ENCODE measurements at places on chromosomes 5 and 9.
A peak's percentile ranks its signal among the peaks of the same experiment; 100 is the strongest.

DNA sequence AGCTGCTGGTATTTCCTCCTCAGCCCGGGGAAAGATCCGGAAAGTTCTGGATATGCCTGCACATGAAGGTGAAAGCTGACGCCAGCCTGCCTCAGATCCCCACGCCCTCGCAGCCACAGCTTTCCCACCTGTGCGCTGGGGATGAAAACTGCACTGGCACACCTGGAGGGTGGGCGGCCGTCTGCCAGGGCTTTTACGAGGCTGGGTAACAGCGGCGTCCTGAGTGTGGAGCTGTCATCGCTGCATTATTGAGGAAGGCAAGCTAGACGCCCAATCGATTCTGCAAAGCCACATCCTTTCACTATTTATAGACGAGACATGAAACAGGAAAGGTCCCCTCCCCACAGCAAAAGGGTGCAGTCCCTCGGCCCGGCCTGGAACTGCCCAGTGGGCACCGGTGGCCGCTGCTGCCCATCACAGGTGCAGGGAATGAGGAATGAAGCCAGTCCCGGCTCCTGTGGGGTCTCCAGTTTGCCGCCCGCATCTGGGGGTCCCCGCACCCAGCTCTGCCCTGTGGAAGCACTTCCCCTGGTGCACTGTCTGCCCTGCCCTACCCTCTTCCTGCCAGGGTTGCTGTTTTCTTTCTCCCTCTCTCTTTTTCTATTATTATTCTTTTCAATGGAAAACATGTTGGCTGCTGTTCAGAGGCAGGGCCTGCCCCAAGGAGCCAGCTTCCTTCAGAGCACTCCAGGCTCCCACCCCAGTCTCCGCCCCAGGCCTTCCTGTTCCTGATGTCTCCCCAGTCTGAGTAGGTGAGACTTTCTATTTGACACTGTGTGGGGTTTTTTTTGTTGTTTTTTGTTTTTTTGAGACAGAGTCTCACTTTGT lies 7.0 kb downstream of the NOTCH1 start:
- DNase-seq = peak; percentile 67

DNA sequence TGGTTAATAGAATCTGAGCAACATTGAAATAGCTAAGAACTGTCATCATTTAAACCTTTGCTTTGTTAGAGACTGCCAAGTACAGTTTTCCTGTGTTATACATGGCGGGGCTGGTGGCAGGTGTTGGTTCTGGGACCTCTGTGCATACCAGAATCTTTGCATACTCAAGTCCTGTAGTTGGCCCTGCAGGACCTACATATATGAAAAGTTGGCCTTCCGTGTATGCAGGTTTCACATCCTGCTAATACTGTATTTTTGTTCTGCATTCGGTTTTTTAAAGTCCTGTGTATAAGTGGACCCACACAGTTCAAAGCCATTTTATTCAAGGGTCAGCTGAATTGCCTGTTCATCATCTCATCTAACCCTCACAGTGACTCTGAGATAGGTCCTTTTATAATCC lies 36.4 kb downstream of the LARP1 start:
- no peak for DNase-seq

- DNase-seq = peak; percentile 38
Measured at GRCh38 chr9:120935383-120935857, 8.8 kb upstream of the TRAF1 start.

GRCh38 chr5:67807439-67807888 lies 408.1 kb upstream of the PIK3R1 start:
- DNase-seq = no peak

- DNase-seq = no peak
Measured at GRCh38 chr5:111779260-111779921, 22.4 kb upstream of the NREP start.

- no peak for DNase-seq
Measured at GRCh38 chr9:14902561-14902960, 7.7 kb downstream of the FREM1 start.

DNA sequence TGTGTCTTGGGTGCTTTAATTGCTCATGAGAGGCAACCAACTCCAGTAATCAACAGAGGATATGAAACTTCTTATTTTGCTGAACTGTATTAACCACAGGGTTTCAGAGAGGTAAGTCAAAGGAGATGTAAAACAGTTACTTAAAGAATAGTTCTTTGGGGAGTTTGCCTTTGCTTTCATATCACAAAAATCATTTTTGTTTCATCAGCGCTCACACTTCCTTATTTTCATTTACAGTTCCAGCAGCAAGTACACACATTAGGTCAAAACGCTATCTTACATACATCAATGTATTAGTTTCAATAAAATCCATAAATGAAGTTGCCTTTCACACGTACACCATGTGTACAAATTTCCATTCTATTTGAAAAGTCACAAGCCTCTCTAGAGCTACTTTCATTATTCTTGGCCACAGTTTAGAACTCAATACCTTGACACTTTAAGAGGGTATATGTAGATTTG lies 50.1 kb downstream of the ST8SIA4 start:
- peak; percentile 23 for DNase-seq

- no peak for DNase-seq
Measured at GRCh38 chr5:78706825-78707224, 58.3 kb upstream of the LHFPL2 start.

DNA sequence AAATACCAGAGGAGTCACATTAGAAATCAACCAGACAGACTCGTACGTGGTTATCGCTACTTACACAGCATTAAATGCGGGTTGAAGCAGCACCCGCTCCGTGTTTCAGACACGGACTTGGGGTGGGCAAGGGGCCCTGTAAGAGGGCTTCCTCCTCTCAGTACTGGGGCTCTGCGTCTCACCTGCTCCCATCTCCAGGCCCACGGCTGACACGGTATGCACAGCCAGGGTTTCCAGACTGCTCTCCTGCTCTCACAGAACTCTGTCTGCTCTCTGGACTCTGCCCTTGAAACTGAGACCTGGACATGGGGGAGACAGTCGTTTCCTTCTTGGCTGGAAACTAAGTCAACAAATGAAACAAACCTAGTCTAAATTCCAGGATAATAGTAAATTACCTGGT lies 24.7 kb upstream of the RASGEF1C start:
- DNase-seq = no peak

- DNase-seq = no peak
Measured at GRCh38 chr5:166320920-166321480, 1970.4 kb upstream of the WWC1 start.

DNA sequence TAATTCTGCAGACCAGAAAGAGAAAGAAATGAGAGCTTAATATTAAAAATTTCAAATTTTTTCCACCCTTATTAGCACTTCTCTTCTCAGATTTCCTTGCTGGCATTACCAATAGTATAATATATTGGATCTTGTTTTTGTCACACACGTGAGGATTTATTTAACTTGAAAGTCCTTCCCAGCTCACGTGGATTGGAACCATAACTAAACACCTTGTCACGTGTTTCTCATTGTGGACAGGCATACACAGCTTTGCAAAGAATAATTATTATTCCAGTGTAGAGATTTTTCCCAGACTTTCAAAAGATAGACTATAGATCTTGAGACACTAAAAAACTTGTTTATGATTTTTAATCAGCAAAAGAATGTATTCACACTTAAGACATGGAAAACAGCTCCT lies 123.8 kb upstream of the LPAR1 start:
- no peak for DNase-seq

DNA sequence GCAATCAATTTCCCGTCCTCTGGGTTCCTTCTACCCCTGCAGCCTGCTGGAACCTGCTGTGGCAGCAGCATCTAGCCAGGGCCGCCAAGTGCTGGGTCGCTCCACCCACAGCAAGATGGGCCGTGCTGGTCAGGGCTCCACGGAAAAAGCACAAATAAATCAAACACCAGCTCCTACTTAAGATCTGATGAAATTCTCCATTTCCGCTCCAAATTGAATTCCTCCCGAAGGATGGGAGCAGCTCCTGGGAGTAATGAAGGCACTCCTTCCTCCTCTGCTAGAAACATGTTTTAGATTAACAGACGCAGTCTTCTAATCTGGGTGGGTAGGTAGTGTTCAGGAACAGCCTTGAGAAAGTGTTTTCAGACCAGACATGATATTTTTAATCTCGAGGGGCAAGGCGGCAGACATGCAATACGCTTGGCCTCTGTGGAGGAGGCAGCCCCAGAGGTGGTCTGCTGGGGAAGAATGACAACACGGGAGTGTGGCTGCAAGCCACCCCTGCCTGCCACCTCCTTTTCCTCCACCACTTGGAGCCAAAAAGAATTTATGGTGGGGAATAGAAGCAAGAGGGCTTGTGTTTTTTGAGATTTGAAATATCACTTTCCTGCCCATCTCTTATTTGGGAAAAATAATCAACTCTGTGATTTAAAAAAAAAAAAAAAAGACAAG lies 194.1 kb downstream of the AOPEP start:
- no peak for DNase-seq

- no peak for DNase-seq
Measured at GRCh38 chr5:136734628-136735027, 369.3 kb upstream of the TRPC7 start.

GRCh38 chr5:139417214-139417613 lies 13.3 kb upstream of the SPATA24 start:
- no peak for DNase-seq

DNA sequence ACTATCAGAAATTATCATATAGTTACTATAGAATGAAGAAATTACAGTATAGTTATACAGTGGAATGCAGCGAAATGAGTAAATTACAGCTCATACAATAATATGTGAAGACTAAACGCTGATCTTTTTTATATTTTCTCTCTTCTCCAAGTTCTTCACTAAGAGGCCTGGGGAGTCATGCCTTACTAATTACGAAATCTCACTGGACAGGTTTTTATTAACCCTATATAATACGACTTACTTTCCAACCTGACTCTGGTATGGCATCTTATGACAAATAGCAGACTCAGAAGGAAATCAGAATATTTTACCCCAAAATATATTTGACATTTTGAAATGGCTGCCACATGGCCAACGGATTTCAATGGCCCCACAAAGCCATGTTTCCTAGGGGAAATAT lies 9.1 kb downstream of the CARNMT1 start:
- no peak for DNase-seq

- DNase-seq = no peak
Measured at GRCh38 chr5:88063813-88064212, 204.8 kb downstream of the TMEM161B start.

DNA sequence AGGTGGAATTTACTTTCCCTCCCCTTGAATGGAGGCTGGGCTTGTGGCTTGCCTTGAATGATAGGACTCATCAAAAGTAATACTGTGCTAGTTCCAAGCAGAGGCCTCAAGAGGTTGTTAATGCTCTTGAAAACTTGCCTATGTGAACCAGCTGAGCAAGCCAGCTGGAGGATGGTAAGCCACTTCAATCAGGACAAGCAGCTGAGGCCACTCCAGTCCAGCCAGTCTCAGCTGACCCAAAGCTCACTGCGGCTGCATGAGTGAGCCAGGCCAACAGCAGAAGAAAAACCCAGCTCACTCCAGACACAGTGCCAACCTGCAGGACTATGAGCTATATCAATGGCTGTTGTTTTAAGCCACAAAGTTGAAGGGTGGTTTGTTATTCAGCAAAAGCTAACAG lies 182.8 kb downstream of the MCTP1 start:
- no peak for DNase-seq

DNA sequence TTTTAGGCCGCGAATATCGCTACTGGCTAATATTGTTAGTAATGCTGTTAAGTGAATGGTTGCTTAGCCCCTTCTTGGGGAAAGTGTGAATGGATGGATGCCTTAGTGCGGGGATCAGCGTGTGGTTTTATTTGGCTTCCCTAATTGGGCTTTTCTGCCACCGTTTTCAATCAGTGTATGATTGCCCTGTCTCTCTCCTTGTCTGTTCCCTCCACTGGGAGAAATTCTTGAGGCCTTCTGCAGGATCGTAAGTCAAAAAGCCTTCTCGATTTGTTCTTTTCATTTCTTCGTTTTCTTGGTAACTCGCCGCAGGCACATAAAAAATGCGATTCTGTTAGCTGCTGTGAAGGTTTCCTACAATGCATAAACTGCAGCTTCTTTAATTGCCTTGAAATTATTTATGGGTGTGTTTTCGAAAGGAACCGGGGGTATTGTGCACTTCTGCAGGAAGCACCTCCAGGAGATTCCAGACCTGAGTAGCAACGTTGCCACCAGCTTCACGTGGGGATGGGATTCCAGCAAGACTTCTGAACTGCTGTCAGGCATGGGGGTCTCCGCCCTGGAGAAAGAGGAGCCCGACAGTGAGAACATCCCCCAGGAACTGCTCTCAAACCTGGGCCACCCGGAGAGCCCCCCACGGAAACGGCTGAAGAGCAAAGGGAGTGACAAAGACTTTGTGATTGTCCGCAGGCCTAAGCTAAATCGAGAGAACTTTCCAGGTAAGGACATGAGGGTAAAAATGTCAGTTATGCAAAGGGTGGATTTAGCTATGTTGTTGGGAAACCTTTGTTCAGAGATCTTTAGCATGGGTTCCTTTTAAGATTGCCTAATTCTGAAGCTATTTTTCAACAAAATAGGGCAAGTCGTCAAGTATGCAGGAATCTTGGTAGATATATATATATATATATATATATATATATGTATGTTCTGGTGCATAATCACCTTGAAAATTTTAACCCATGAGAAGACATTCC lies 700 bp downstream of the SKP2 start:
- DNase-seq = no peak

GRCh38 chr9:131012023-131012334 lies 3.0 kb downstream of the LAMC3 start:
- no peak for DNase-seq

DNA sequence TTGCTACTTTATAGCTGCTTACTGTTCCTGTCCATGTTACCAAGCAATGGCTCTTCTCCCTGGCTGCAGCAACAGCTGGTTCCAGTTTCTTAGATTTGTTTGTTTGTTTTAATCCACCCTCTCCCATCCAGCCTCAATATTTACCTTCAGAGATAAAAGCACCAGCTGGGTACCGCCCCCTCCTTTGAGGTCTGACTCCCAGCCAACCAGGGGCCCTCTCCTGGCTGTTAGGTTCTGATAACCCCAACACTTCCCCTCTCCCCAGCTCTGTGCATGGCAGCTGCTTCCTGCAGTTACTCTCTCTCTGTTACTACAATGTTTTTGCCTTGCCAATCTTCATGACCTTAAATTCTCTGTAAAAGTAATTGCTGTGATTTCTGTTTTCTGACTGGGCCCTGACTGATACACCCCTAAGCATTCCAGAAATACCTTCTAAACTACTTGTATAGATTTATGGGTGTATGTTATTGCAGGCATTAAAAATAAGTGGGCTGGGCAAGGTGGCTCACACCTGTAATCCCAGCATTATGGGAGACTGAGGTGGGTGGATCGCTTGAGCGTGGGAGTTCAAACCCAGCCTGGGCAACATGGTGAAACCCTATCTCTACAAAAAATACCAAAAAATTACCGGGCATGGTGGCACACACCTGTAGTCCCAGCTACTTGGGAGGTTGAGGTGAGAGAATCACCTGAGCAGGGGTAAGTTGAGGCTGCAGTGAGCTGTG lies 2.6 kb upstream of the GCNT1 start:
- peak; percentile 52 for DNase-seq

- DNase-seq = no peak
Measured at GRCh38 chr5:78631931-78632330, 16.6 kb downstream of the LHFPL2 start.

GRCh38 chr5:133970325-133970909 lies 2.0 kb upstream of the C5orf15 start:
- no peak for DNase-seq

All from CD4-positive, alpha-beta T cell treated with Interleukin-12 subunit alpha and Interleukin-12 subunit beta, for 1 hour (primary cell).